Endothelial cell of coronary artery (primary cell): ENCODE measurements at places on chromosomes 1 and 21. TPM values are rescaled to one million over a fixed set of nuclear protein-coding genes. Genes with fewer than 3 reads are reported as not detected.

Gene SPRR2G
- total RNA-seq: not detected in 2 replicates

Gene PADI2
- total RNA-seq: 0.09 TPM in 1 of 2 replicates, not detected in the other

Gene CD164L2
- total RNA-seq: not detected in 2 replicates

Gene FAM72D
- 0.94 and 1.3 TPM in 2 replicates for total RNA-seq

Gene HORMAD1
- total RNA-seq: not detected in 2 replicates

Gene NDUFS5
- 633 and 957 TPM in 2 replicates for total RNA-seq

Gene IQCC
- 1.3 and 1.4 TPM in 2 replicates for total RNA-seq

Gene DDAH1
- total RNA-seq: 34.7 and 53.8 TPM in 2 replicates

Gene FBLIM1
- total RNA-seq: 230 and 319 TPM in 2 replicates

Gene UBL4B
- not detected in 2 replicates for total RNA-seq

Gene RHEX
- not detected in 2 replicates for total RNA-seq

Gene RNF186
- total RNA-seq: not detected in 2 replicates

Gene TNFRSF8
- 0.09 and 0.27 TPM in 2 replicates for total RNA-seq

Gene FYB2
- not detected in 2 replicates for total RNA-seq

Gene IFT25
- 15.3 and 16.4 TPM in 2 replicates for total RNA-seq

Gene SLFNL1
- 0.18 and 0.28 TPM in 2 replicates for total RNA-seq

Gene SLC44A3
- total RNA-seq: 0.27 and 0.28 TPM in 2 replicates

Gene PDPN
- total RNA-seq: 0.27 and 0.38 TPM in 2 replicates

Gene NPL
- total RNA-seq: 0.54 and 1.0 TPM in 2 replicates

Gene CR1L
- total RNA-seq: not detected in 2 replicates

Gene GFI1
- total RNA-seq: 0.18 and 0.19 TPM in 2 replicates

Gene PLPPR5
- not detected in 2 replicates for total RNA-seq

Gene LRRC52
- total RNA-seq: not detected in 2 replicates

Gene ACTN2
- total RNA-seq: 0.19 and 1.8 TPM in 2 replicates

Gene COQ8A
- total RNA-seq: 8.5 and 8.8 TPM in 2 replicates

Gene NR5A2
- 8.8 and 35.0 TPM in 2 replicates for total RNA-seq
